ENCODE measurements at places on chromosomes 13 and 19.

DNA sequence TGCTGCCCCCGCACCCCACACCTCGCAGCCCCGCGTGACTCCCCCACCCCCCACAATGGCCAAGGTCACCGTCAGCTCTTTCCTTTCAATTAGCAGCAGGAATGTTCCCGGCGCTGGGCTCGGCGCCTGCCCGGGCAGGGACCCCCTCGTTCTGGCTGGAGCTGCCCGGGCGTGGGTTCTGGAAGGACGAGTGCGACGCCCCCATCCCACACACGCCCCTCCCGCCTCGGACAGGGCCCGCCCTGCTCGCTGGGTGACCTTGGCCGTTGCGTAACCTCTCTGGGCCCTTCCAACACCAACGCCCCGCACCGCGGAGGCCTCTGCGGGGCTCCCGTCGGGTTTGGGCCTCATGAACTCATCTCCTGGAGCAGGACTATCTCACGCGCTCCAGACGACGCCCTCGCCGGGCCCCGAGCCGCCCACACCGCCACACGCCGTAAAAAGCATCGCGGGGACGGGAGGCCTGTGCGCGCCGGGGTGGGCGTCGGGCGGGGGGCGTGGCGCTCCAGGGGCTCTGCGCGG is 10.3 kb downstream of the PALM start:
- DNase-seq: no peak

DNA sequence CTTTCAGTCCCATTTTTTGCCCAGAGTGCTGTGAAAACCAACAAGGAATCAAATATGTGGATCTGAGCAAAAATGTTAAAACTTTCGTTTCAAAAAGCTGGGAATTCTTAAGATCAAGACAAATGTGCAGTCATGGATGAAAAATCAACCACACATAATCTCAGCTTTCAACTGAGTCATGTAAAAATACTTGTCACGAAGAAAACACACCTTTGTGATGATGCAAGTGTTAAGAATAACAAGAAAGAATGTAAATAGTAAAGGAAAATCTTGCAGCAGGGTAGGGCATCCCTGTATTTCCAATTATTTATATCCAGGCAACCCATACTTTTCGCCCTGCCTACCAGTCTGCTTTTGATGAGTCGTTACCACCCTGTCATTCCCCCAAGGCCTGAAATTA is 27.4 kb upstream of the DCLK1 start:
- DNase-seq: no peak

GRCh38 chr19:41299755-41300089 is 10.2 kb upstream of the CCDC97 start:
- no peak for DNase-seq

- DNase-seq: no peak
Measured at GRCh38 chr19:33252418-33252962, 26.8 kb upstream of the SLC7A10 start.

DNA sequence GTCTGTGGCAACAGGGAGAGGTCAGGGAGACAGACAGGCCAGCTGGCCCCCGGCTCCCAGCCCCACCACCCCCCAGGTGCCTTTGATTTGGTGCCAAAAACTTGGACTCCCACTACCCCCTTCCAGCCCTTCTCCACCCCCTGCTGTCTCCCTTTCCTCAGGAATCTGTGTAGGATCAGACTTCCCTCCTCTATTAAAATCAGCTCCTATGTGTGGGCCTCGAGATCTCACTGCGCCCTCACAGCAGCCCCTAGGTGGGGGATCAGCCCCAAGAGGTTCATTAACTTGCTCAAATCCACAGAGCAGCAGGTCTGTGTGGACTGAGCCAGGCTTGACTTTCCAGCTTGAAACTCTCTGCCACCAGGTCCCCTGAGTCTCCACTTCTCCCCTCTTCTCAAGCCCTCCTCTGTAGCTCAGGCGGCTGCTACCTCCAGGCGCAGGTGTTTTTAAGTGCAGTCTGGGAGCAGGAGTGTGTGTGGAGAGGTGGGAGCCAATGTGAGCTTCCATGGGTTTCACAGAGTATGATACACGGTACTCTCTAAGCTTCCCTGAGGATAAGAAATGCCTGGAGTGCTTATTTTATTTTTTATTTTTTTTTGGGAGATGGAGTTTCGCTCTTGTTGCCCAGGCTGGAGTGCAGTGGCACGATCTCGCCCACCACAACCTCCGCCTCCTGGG is 1.7 kb downstream of the GAPDHS start:
- no peak for DNase-seq

DNA sequence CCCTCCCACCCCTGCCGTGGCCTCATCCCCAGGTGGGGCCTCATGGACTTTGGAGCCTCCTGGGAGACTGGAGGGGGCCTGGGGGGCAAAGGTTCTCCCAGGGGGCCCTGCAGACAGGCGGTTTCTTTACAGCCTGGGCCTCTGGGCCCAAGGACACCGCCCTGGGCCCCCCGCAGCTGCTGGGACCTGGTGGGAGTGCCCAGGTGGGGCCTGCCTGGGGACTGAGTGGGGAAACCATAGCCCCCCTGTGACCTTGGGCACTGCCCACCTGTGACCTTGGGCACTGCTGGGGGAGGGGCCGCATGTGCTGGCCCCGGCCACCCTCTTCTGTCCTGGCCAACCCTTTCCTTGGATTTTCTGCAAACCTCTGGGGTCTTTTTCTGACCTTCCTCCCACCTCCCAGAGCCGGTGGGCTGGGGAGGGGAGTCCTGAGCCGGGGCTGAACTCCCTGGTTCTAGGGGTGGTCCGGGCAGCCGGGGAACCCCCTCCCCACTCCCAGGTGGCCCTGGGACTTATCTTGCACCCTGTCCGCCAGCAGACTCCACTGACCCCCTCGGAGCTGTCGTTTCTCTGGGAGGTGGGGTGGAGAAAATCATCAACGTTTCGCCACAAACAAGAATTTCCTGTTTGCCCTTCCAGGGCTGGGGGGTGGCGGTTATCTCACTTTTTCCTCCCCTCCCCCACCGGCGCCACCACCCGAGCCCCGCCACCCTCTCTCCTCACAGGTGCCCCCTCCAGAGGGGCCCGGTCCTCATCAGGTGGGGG is 27.0 kb downstream of the ARID3A start:
- no peak for DNase-seq

DNA sequence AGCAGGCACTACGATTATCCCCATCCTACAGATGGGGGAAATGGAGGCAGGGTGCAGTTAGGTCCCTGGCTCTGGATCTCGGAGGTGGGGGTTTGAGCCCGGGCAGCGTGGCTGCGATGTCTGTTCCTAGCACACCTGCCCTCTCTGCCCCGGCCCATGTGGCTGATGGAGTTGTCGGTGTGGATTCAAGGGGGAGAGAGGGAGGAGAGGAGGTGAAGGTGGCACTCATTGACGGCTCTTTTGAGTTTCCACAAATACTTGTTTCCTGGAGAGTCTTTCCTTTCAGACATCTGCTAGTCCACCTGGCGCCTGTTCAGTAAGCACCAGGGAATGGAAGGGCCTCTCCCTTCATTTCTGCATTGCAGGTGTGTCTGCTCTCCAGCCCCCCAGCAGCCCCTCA is 69.9 kb downstream of the ARHGEF18 start:
- no peak for DNase-seq

GRCh38 chr19:45472563-45473366 is 5.0 kb downstream of the FOSB start:
- DNase-seq: no peak

DNA sequence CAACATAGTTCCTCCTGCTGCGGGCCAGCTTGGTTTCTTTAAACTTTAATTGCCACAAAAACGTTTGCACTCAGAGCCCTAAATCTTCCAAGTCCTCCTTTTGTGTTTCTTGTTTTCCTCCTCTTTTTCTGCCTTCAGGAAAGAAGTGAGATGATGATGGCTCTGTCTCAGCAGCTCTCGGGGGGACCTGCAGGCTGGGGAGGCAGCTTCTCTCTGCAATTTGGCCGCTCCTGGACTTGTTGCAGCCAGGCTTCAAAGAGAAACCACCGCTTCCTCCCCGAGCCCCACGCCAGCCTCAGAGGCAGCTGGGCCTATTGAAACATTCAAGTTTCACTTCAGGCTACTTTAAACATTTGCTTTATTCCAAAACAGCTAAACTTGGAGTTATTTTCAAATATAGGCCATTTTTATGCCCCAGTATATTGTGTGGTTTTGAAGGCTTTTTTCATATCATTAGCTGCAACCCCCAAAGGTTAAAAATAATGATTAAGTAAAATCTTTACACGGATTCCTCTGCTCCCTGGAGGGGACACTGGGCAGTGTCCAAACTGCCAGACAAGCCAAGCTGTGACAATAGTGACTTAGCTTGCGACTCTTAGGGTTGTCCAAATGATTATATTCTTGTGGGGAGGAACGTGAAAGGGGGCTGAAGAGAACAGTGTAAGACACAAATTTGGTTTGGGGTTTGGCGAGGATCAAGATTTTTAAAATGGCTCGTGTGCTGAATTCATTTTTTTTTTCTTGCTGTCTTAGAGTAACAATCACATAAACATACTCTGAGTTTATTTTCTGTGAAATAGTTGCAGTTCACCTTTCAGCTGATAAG is 330.8 kb downstream of the DLEU7 start:
- no peak for DNase-seq

Data from SIG-M5 (cell line).